ENCODE measurements at places on chromosomes 7 and 10. TPM values are rescaled to one million over a fixed set of nuclear protein-coding genes. Genes with fewer than 3 reads are reported as not detected.

ZNF32 gene
- 58.2 TPM for total RNA-seq

SRRM3 gene
- total RNA-seq, result 4.9 TPM

IL6 gene
- 0.83 TPM for total RNA-seq

ABCA13 gene
- total RNA-seq, result 0.06 TPM

- no peak for DNase-seq
- peaks cover 26% of the 10 kb centered on the region for H3K36me3 ChIP-seq
- peak overlapping the region; percentile 49 for H3K27ac ChIP-seq
- no peak overlapping the region for H3K4me3 ChIP-seq
- no peaks in the 10 kb centered on the region for H3K27me3 ChIP-seq
Measured at GRCh38 chr10:77865580-77866324, 60.8 kb downstream of the DLG5 start.

DNA sequence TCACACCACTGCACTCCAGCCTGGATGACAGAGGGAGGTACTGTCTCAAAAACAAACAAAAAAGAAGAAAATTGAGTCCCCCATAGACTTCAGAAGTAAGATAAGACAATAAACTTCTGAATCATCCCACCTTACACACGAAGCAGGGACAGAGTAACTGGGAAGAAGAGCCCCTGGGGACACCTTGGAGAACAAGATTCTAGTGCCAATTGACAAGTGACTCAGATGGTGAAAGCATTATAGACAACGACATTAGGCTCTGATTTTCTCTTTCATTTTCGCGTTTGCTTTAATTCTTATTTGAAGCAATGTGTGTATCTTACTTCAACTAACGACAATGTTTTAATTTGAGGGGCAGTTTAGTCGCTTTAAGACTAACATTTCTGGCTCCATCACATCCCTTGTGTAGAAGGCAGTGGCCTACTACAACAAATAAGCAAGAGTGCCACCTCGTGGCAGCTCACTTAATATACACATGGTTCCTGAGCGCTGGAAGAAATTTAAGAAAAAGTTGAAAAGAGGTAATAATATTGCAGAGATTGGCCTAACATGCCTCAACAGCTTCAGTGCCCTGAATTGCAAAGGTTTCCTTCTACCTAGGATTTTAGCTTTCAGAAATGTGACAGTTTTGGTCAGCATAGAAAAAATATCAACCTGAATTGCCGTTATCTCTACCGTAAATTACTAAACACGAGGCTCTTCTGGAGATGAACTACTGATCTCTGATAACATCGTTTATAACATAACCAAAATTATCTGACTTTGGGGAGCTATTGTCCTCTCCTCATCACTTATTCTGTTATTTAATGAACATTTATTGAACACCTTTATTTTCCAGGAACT is 36.7 kb downstream of the ASNS start:
- H3K27me3 ChIP-seq, result peaks cover 19% of the 10 kb centered on the region
- H3K4me3 ChIP-seq, result no peak overlapping the region
- H3K27ac ChIP-seq, result no peak overlapping the region
- H3K4me1 ChIP-seq, result no peaks in the 10 kb centered on the region
- no peak for DNase-seq
- no peaks in the 10 kb centered on the region for H3K36me3 ChIP-seq

Data from esophagus muscularis mucosa (tissue), 4 donors.